Stimulated activated CD4-positive, alpha-beta T cell treated with anti-CD3 and anti-CD28 coated beads, Interleukin-1b, Interleukin-23, amount 100 ng/mL, for 1 hour (primary cell): ENCODE measurements at places on chromosomes 4 and X.

DNA sequence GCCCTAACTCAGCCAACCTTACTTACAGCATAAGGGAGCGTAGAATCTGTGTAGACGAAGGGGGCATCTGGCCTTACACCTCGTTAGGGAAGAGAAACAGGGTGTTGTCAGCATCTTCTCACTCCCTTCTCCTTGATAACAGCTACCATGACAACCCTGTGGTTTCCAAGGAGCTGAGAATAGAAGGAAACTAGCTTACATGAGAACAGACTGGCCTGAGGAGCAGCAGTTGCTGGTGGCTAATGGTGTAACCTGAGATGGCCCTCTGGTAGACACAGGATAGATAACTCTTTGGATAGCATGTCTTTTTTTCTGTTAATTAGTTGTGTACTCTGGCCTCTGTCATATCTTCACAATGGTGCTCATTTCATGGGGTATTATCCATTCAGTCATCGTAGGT lies 14.6 kb downstream of the PLP1 start:
- DNase-seq = no peak

- no peak for DNase-seq
Observed at GRCh38 chr4:106766519-106766918, 269.6 kb downstream of the DKK2 start.

- no peak for DNase-seq
Observed at GRCh38 chr4:90733211-90733610, 606.0 kb downstream of the CCSER1 start.

DNA sequence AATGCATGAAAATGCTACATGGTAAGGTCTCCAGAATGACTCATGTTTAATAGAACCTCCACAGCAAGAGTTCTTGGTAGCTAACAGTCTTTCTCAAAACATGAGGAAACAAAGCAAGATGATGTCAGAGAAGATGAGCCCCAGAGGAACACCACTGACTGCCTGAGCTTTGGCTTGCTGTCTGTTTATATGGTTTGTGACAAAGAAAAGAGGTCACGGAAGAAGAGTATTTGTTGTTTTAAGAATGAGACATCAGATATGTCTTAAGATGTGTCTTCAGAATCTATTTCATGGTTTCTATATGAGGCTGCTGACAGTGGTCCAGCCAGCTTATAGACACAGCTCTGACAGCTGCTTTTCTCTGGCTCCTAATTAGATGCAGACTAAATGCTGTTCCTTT lies 18.8 kb upstream of the AREG start:
- no peak for DNase-seq

GRCh38 chrX:67961516-67961915 lies 417.7 kb downstream of the AR start:
- no peak for DNase-seq

GRCh38 chr4:24888475-24889344 lies 24.1 kb downstream of the CCDC149 start:
- no peak for DNase-seq

DNA sequence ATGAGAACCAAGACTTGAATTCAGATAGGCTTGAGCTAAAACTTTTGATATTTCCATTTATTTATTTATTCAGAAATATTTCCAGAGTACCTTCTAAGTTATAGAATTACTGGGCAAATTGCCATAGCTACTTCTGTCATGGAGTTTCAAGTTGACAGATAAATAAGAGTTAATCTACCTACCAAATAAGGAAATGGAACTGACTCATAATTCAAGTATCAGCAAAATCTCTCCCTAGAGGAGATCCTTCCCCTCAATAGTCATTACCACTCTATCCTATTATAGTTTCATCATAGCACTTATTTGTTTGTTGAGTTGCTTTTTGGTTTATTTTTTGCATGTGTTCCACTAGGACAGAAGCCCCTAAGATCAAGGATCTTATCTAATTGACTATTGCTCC lies 48.8 kb upstream of the CCSER1 start:
- DNase-seq = no peak

GRCh38 chrX:150478496-150479492 lies 89.6 kb upstream of the MTM1 start:
- DNase-seq = no peak

GRCh38 chr4:38759113-38759789 lies 23.5 kb downstream of the TLR10 start:
- DNase-seq = peak; percentile 47
